ENCODE measurements at places on chromosomes 6 and 20.
A peak's percentile ranks its signal among the peaks of the same experiment; 100 is the strongest.

- DNase-seq = peak; percentile 61
Observed at GRCh38 chr6:41546475-41546865, 289 bp downstream of the FOXP4 start.

DNA sequence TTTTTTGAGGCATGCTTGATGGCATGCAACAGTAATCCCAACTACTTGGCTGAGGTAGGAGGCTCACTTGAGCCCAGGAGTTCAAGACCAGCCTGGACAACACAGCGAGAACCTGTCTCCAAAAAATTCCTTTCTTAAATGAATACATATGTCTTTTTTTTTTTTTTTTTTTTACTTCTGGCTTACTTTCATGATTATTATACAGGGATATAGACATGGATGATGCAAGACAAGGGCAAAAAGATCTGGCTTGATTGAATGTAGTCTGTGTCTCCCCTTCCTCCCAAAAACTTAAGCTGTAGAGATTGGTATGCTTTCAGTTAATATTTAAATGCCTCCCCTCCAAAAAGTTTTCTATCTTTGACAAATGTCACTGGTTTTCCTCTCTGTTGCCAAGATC is 7.6 kb downstream of the SNX3 start:
- DNase-seq = no peak

GRCh38 chr6:26163427-26164119 is 76.3 kb downstream of the HFE start:
- no peak for DNase-seq

DNA sequence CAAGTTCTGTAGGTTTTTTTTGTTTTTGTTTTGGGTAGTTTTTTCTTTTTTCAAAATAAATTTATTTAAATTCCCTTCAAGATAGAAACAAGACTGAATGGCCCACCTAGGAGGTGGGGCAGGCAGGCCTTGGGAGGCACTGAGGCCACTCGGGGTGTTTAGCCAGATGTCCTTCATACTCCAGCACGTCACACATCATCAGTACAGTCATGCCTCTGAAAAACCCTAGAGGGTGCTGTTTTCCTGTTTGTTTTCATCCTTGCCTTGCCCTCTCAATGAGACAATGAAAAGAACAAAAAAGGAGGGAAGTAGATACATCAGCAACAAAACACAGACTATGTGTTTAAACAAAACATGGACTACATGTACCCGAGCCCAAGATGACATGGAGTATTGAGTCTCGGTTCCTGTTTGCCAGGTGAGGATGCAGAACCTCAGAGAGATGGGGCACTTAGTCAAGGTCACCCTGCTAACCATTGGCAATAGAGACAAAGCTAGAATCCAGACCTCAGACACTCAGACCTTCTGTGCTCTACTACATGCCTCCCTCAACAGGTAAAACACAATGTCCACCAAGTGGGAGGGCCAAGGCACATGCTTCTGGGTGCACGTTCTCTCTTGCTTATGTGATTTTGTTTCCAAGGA is 26.8 kb upstream of the CLIC5 start:
- peak; percentile 62 for DNase-seq

- DNase-seq = no peak
Observed at GRCh38 chr6:137736911-137737310, 130.1 kb upstream of the TNFAIP3 start.

Measured in A673 (cell line).